Inflammatory macrophage treated with lipopolysaccharide for 4 hours (primary cell): ENCODE measurements at places on chromosomes 2 and 18.

DNA sequence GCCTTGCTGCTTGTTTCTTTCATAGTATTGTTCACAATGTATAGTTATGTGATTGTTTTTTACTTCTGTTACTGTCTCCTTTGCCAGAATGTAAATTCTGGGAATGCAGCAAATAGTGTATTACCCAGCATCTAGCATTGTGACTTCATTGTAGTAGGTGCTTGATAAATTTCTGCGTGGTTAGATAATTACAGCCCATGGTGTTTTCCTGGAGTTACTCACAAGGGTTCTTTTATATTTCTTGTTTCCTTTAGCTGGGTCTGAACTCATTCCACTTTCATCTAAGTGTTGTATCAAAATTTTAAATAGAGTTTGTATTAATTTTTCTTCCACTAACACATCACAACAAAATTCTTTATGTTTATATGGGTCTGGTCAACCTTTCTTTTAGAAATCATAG is 132.6 kb downstream of the MAP4K4 start:
- DNase-seq, result no peak

- no peak for DNase-seq
These were observed 402.6 kb downstream of the EIPR1 start for GRCh38 chr2:2974982-2975381.

- DNase-seq, result no peak
These were observed 570.7 kb downstream of the PLCL1 start for GRCh38 chr2:198375083-198375410.

DNA sequence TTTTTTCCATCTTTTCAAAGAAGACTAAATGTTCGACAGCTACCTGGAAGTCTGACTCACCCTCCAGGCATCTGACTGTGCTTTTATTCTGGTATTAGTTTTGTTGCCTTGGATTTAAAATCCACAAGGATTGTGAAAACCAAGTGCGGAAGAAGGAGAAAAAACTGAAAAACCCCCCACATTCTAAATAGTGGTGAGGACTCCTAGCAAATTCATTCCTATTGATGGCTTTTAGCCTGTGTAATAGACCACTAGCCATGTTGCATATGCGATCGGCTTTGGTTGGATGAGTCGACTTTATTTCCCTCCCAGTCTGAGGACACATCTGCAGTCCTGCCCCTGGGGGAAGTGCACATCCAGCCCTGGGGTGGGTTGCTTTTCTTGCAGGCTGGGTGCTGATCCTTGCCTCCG is 16.9 kb downstream of the LDLRAD4 start:
- DNase-seq, result no peak

- no peak for DNase-seq
These were observed 238.3 kb downstream of the SLC8A1 start for GRCh38 chr2:40213619-40214018.

- no peak for DNase-seq
These were observed 6.0 kb upstream of the CRYBA2 start for GRCh38 chr2:218999021-218999880.

GRCh38 chr18:58694720-58695468 is 23.6 kb downstream of the MALT1 start:
- DNase-seq, result no peak

DNA sequence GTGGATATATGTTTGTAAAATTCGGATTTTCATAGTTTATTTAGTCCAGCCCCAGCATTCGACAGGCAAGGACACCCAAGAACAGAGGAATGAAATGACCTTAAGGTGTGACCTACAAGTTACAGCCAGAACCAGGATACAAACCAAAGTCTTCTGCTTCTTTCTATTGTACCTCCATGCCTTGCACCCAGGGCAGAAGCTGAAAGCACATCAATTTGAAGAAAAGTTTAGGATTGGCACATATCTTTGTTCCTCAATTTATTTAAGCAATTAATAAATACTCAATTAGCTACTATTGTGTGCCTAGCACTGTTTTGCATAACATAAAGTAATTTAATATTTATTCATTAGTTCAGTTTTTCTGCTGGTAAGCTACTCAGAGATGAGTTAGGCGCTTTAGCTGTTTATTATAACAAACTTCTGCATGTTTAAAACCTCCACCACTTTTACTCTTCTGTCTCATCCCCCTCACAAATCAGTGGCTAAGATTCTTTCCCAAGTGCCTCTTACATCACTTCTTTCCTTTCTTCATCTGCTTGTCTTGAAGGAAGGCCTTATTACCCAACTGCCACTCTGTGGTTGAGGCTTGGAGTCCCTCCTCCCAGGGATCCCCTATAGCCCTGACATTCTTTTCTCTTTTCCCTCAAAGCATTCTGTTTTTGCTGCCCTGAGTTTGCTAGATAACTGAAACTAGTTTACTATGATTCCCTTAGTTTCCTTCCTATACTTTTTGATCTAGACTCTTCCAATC is 37.1 kb upstream of the DARS1 start:
- peak; percentile 97 for DNase-seq

- DNase-seq, result no peak
These were observed 434.7 kb downstream of the GRB14 start for GRCh38 chr2:164186591-164186990.

GRCh38 chr2:10398496-10398895 is 49.6 kb downstream of the ODC1 start:
- DNase-seq, result peak; percentile 91

DNA sequence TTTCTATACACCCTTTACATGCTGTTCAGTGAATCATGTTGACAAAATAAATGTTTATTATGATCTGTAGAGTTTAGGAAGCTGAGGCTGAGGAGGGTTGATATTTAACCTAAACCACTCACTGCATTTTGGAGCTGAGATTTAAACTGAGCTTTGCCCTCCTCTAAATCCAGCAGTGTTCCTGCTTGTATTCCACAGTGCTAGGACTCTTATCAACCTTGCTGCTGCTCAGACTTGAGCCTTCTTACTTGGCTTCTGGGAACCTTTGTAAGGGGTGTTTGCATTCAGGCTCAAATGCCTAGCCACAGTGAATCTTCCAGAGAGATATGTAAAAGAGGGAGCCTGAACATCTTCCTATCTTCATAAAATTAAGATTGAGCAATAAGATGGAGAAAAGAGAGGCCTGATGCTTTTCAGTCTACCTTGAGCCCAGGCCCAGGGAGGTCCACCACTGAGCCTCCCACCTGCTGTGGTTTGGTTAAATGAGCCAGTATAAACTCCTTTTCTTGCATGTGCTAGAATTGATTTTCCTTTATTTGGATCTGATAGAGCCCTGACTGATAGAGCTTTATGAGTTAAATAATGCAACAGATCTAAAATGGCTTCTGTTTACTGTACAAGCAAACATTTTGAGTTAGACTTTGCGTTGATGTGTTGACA is 149.7 kb downstream of the GULP1 start:
- DNase-seq, result no peak

DNA sequence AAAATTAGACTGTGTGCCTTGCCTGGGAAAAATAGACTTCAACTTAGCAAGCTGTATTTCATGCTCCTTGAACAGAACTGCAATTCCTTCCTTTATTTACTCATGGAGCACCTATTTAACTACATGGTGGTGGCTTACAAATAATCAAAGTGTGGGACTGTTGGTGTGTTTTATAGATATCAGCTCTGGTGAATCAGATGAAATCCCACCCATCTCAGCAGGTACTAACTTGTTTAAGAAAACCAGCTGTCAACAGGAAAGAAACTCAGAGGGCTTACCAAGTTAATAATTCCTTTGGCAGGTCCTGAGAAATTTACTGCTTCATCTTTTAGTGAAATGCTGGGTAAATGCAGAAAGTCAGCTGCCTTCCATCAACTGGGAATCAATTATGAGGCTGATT is 830.6 kb downstream of the SLC4A3 start:
- no peak for DNase-seq

GRCh38 chr2:227194219-227194618 is 29.8 kb downstream of the COL4A3 start:
- no peak for DNase-seq

- DNase-seq, result no peak
These were observed 133.7 kb downstream of the RHBDD1 start for GRCh38 chr2:226969417-226970080.

DNA sequence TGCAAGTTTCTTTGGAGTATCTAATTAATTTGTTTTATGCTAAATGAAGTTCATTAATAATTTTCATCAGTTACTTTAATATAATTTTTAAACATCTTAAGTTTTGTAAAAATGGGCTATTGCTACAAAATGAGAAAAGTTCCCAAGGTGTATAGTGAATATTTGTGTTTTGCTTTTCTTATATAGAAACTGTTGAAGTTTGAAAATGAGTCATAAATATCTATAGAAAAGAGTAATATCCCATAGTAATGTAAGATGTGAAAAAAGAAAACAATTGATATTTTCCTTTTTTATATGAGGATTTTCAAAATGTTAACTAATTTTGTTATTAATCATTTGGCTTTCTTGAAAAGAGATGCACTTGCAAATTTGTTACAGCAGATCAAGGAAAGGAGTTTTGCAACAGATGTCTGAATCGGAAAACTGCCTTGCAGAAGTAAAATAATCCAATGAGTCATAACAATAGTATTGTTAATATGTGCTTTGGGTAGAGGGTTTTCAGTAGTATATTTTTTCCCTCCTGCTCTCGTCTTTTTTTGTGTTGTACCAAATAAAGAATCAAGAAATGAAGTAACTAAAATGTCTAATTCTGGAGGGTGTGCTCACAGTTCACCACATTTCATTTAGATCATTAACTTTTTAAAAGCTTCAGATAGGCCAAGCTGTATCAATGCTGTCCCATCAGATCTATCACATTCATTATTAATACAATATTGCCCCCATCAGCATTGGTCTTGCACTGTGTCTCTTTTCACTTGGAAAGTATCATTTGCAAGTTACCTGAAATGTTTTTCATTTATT is 15.5 kb downstream of the DUSP19 start:
- DNase-seq, result no peak

GRCh38 chr2:1973636-1974035 is 229.3 kb upstream of the PXDN start:
- no peak for DNase-seq

GRCh38 chr2:104163611-104164130 is 690.2 kb upstream of the POU3F3 start:
- DNase-seq, result no peak

DNA sequence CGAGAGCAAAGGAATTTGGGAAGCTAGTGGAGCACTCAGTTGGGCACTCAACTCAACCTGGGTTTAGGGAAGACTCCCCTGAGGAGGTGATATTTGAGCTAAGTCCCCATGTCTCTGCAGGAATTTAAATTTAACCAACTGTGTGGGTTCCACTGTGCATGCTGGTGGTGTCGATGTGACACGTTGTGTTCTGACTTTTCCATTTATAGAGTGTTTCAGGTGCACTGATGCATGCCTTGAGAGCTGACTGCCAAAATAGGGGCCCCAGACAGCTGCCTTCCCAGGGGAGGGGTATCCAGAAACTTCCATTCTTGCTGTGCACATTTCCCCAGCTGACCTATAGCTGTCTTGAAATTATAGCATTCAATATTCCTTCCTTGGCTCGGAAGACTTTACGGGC is 63.7 kb upstream of the BCL2L11 start:
- no peak for DNase-seq

DNA sequence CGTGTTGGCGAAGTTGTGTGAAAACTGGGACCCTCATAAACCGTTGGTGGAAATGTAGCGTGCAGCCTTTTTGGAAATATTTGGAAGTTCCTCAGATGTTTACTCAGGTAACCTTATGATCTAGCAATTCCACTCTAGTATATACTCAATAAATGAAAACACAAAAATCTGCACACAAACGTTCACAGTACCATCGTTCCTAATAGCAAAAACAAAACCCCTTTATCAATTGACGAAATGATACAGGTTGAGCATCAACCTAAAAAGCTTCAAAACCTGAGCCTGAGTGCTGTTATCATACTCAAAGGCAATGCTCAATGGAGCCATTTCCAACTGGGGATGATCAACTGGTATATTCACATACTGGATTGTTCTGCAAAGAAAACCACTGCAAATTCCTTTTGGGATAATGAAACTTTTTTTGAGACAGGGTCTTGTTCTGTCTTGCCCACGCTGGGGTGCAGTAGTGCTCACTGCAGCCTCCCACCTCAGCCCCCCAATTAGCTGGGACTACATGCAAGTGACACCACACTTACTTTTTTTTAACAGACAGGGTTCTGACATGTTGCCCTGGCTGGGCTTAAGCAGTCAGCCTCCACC is 777 bp upstream of the C18orf32 start:
- DNase-seq, result no peak

DNA sequence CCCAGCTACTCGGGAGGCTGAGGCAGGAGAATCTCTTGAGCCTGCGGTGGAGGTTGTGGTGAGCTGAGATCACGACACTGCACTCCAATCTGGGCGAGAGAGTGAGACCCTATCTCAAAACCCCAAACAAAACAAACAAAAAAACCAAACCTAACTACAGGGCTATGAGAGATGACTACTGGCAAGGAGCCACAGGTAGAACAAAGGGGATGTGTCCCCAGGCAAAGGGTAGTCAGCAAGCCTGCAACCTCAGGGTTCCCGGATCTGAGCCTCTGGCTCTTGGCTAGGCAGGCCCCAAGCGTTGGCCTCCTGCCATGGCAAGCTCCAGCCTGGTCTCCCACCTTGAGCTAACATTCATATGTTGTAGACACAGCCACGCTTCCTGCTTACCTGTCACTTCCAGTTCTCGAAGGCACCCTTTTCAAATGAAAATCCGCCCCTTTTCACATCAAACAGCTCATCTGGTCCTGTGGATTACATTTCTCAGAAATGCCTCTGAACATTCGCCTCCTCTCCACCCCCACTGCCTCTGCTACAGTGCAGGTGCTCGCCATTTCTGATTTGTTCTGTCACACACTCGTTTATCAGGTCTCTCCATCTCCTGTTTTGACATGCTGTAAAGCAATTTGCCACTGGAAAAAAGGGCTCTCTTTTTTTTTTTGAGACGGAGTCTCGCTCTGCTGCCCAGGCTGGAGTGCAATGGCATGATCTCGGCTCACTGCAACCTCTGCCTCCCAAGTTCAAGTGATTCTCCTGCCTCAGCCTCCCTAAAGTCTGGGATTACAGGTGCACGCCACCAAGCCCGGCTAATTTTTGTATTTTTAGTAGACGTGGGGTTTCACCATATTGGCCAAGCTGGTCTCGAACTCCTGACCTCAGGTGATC is 13.1 kb upstream of the ACTR3 start:
- no peak for DNase-seq

- DNase-seq, result no peak
These were observed 212.0 kb upstream of the MYT1L start for GRCh38 chr2:2542966-2543611.

- no peak for DNase-seq
These were observed 103.9 kb downstream of the VIT start for GRCh38 chr2:36800381-36800780.

DNA sequence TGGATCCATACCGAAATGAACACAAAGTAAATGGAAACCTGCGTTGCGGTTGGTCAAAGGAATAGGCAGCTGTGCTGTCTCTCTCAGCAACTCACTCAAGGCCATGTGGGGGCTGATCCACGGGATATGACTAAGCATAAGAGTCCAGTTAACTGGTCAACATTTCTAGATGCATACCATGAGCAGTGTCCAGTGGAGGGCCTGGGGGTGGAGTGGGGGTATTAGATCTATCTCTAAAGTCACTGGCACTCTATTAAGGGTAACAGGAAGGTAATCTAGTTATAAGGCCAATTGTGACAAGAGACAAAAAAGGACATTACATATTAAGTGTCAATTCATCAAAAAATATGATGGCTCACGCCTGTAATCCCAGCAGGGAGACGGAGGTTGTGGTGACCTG is 136.8 kb downstream of the TTC32 start:
- no peak for DNase-seq
